ENCODE measurements at places on chromosomes 7 and 10.

GRCh38 chr7:5678295-5679047 lies 103.0 kb downstream of the RNF216 start:
- no peak for DNase-seq

DNA sequence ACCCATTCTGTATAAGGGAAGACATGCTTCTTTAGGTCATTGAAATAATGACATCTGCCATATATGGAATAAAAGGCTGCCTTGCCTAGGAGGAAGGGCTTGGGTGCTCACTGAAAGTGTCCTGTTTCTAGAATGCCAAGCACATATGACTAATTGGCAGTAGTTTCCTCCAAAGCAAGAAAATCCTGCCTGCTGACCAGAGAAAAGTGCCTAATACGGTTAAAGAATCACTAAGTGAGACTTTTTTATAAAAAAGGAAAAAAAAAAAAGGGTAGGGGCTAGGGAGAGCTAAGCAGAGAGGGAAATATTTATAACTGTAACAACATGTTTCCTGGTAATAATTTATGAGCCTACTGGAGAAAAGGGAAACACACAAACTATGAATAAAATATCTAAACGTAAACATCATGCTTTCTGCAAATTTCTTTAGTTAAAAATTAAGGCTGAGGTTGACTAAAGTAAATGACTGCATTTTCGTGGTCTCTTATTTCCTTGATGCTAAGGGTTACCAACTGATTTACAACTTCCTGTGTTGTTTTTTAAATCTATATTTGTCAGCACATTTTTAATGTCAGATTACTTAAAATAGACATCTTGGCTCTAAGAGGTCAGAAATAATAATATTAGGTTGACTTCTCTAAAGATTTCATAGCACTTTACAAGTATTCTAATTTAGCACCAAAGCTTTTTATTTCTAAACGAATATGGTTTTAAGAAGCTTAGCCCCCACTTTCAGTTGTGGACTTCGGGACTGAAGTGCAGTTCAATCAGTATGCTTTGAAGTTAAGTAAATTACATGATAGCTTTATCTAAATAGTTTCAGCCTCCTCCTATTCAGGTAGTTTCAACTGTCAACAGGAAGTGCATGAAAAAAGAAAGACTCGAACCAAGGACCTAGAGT lies 89.6 kb downstream of the CABCOCO1 start:
- no peak for DNase-seq

DNA sequence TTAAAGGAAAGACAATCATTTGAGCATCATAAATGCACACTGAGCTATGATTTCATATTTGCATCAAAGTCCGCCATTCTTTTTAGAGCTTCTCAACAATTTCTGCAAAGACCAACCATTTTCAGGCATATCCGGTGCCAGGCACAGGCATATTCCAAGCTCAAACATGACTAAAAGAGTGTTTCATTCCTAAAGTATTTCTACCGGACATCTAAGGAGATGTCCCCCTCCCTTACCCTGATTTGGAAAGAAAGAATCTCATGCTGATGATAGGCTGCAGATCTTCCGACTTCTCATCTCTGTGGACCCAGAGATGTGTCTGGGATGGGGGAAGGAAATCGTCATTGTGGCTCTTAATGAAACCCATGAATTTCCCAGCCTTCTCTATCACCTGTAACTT lies 600.5 kb upstream of the MGMT start:
- no peak for DNase-seq

DNA sequence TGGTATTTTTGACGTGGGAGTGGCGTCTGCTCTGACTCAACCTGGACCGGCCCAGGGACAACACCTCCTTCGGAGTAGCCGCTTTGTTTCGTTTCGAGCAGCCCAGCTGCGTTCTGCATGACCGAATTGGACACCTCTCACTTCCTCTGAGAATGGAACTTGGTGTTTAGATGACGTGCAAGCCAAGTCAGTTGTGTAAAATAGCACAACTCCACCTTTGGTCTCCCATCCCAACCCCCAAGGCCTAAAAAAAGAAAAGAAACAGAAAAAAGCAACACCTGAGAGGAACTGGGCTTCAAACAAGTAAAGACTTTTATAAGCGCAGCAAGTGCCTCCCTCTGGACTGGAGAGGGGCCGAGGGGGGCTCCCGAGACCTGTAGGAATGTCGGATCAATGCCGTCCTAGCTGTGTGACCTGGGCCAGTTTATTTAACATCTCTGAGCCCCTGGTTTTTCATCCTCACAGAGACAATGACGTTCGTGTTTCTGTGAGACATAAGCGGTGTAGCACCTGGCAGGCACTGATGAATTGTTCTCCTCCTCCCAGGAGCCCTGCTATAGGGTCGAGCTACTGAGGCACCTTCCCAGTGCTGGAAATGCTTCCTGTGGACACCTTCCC lies 52.0 kb upstream of the SMNDC1 start:
- DNase-seq, result no peak

DNA sequence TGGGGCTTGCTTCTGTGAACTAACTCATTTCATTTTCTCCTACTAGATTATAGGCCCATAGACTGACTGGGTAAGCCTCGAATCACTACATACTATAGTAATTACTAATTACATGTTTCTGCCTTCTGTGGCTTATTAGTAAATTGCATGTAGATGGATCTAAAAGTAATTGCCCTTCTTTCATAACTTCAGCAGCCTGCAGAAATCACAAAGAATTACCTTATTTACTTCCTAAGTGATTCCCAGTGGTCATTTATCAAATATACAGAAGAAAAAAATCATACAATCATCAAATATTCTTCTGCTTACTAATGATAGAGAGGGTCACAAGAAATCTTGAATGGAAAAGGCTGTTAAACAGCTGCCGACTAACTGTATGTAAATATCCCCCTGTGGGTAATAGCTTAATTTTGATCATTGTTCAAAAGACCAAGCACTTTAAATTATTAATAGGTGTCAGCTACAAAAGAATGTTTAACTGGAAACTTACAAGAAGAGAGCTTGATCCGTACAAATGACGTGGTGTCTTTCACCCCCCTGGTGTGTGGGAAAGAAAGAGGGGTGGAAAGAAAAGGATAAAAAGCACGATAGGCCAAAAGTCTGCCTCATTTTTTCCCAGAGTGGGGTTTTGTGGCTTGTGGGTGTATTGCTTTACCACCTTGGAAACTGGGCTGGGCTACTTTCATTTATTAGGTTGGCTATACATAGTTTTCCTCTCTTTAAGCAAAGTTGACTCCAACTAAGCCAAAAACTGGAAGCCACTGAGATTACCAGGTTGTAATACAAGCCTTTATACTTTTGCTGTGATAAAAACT lies 361.8 kb upstream of the ZMIZ1 start:
- no peak for DNase-seq

GRCh38 chr7:70132852-70133690 lies 534.8 kb downstream of the AUTS2 start:
- DNase-seq, result no peak

- DNase-seq, result no peak
Observed at GRCh38 chr7:156196649-156197048, 384.4 kb upstream of the SHH start.

- DNase-seq, result no peak
Observed at GRCh38 chr10:104340111-104340526, 1.9 kb upstream of the ITPRIP start.

DNA sequence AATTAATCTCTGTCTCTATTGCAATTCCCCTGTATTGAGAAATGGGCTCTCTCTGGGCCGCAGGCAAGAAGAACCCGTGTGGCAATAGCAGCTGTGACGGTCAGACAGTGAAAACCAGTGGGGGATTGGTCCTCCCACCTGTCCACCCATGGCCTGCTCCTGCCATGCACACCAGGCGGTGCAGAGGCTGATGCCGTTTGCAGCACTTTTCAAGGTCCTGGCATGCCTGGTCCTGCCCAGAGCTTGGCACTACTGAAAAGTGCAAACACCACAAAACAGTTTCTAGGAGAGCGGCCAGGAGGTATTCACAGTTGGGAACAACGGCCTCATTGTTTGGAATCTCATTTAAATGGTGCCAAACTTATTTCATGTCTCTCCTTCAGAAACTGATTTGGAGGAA lies 41.5 kb downstream of the PSPH start:
- DNase-seq, result no peak

DNA sequence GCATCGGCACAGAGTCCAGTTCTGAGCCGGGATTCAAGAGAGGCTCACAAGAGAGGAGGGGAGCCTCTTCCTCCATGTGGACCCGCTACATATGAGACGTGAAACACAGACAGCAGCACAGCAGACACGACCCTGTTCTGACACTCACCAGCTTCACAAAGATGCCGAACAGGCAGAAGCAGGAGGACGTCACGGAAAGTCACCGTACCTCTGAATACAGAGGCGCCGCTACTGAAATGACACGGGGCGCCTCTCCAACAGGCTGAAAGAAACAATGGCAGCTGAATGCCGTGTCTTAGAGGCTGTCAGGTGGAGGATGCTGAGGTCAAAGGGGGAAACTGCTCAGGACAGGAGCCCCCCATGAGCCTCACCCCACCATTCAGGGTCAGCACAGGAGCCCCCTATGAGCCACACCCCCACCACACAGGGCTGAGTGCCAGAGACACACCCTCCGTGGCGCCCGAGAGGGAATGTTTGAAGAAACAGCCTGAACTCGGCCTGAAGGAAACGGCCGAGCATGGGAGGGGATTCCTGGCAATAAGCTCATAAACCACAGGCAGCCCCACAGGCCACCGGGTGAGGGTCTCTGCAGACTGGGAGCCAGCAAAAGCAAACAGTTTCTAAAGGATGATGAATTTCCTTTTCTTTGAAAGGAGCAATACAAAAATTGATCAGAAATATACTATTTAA lies 510.3 kb downstream of the PTPRN2 start:
- no peak for DNase-seq

GRCh38 chr10:99330347-99330924 lies 1.3 kb downstream of the CNNM1 start:
- no peak for DNase-seq

GRCh38 chr10:121678631-121679174 lies 80.5 kb upstream of the FGFR2 start:
- no peak for DNase-seq

- no peak for DNase-seq
Observed at GRCh38 chr7:79340212-79340611, 113.3 kb downstream of the MAGI2 start.

DNA sequence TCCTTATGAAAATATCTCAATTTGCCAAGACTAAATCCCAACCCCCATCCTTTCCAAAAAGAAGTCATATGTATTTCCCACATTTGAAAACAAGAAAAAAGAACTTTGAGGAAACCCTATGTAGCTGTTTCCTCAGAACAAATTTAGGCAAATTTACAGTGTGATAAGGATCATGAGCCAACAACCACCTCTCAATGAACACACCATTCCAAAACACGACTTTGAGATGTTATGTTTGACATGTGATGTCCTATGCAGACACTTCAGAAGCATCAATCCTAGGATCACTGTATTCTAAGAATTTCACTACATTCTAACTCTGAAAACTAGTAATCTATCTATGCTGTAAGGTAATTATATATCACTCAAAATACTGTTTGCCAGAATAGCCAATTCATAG lies 62.2 kb downstream of the NT5C2 start:
- DNase-seq, result no peak

DNA sequence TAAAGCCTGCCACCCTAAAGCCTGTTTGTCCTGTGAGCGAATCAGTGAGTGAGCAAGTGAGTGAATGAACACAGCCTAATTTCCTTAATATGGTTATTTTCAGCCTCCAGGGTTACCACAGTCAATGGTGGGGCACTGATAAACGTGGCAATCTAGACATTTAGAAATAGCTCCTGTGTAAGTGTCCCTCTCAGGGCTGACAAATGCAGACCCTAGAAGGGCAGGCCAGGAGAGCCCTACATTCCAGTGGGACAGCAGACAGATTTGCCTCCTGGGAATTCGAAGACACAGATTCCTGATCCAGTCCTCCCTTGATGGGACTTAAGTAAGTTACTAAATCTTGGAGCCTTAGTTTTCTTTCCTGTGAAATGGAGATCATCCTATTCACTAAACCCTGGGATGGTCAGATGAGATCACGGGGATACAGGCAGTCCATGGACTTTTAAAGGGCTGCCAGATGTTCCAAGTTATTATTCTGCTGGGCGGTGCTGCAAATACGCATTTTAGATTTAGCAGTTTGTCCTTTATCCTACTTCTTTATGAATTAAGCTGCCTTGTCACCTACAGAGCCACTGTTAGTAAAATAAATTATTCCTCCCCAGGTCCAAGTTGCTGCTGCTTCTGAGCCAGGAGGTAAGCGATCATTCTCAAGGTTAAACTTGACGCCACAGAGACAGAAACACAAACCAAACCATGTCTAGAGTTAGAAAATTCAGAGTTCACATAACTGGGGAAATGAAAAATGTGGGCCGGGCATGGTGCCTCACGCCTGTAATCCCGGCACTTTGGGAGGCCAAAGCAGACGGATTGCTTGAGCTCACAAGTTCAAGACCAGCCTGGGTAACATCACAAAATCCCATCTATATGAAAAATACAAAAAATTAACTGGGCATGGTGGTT lies 54.8 kb upstream of the TM9SF3 start:
- DNase-seq, result no peak

DNA sequence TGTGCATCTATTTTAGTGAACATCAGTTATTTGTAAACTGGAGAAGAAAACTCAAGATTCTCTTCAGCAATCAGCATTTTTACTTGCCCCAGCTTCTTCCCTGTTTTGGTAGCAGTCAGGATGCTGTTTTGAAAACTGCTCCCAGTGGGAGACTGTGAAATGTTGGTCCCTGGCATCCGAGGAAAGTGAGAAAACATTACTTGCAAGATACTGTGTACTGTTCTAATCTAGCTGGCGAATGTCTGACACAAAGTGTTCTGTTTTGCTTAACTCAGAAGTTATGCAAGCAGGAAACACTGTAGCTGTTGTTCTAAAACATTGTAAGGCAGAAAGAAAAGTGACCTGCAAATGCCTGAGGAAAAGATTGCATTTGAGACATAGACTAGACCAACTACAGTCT lies 171.8 kb upstream of the POM121L12 start:
- no peak for DNase-seq

DNA sequence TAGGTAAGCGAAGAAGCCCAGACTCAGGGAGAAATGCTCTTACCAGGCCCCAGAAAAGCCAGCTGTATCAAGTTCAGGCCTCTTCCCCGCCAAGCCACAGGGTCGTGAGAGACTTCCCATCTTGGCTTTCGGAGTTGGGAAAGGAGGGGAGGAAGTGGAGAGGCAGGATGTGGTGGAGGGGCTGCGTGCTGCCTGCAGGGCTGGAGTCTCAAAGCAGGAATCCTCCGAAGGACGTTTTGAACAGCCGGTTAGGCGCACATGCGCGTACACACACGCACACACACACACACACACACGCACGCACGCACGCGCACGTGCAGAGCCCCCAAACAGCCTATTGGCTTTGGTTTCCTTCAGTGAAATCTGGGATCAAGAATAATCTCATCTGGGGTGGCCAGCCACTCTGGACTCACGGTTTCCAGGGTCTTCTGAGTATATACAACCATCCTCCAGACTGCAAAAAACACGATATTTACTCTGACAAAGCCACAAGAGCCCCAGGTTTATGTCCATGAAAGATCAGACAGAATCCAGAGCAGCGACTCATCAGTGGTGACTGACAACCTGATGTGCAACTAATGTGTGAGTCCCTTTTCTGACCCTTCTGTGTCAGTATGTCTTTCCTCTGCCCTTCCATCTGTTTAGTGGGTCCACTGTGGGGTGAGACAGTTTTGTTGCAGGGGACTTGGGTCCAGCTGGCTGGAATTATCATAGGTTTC lies 115.0 kb upstream of the ZNF438 start:
- DNase-seq, result no peak
